ENCODE measurements at places on chromosomes 16 and 17.
A peak's percentile ranks its signal among the peaks of the same experiment; 100 is the strongest.

- no peak for DNase-seq
Observed at GRCh38 chr17:56083475-56083874, 69.8 kb upstream of the ANKFN1 start.

GRCh38 chr17:45953561-45953960 is 45.5 kb upstream of the STH start:
- no peak for DNase-seq

DNA sequence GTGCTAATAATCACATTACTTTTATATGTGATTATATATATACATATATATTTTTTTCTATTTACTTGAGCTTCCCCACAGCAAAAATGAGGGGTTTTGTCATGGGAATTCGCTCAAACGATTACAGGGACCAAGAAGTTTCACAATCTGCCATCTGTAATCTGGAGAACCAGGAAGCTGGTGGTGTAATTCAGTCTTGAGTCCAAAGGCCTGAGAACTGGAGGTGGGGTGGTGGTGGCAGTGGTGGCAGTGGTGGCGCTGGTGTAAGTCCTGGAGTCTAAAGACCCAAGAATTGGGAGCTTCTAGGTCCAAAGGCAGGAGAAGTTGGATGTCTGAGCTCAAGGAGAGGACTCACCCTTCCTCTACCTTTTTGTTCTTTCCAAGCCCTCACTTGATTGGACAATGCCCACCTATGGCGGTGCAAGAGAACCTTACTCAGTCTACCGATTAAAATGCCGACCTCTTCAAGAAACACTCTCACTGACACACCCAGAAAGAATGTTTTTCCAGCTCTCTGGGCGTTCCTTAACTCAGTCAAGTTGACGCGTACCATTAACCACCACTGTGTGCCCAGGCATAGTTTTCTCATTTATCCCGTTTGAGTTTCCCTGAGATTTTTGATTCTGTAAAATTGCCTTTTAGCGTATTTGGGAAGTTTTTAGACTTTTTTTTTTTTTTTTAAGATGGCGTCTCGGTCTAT is 31.9 kb downstream of the POLR2A start:
- no peak for DNase-seq

GRCh38 chr16:81440888-81441761 is 3.5 kb upstream of the CMIP start:
- DNase-seq: no peak

DNA sequence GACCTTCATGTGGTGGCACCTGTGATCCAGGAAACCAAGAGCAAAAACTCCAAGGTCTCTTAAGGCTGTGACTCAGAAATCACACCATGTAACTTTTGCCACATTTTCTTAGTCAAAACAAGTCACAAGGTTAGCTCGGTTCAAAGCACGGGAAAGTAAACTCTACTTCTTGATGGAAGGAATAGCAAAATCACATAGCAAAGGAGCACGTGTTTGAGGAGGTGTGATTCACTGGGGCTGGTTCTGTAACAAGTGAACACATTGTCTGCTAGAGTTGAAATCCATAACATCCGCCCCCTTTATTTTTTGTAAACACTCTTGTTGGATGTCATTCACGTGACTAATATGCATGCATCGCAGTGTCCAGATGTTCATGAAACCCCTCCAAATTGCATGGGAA is 415.0 kb upstream of the MAF start:
- no peak for DNase-seq

GRCh38 chr17:32693194-32693897 is 183.6 kb downstream of the MYO1D start:
- DNase-seq: no peak

DNA sequence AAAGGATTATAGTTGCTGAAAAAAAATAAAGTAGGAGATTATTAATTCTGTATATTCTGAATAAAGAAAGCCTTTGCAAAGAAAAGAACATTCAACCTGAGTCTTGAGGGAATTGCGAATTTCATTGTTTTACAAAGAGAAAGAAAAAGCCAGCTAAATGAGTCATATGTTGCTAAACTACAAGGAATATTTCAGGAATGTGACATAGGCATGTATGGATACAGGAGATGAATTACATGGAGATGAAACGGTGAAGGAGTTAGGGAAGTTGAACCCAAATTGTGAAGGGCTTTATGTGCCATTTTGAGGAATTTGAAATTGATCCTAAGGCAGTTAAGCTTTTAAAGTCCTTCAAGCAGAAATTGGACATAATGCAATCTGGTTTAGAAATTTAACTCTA is 177.3 kb upstream of the RBL2 start:
- no peak for DNase-seq

GRCh38 chr16:86257546-86257945 is 252.8 kb upstream of the FOXF1 start:
- DNase-seq: no peak

DNA sequence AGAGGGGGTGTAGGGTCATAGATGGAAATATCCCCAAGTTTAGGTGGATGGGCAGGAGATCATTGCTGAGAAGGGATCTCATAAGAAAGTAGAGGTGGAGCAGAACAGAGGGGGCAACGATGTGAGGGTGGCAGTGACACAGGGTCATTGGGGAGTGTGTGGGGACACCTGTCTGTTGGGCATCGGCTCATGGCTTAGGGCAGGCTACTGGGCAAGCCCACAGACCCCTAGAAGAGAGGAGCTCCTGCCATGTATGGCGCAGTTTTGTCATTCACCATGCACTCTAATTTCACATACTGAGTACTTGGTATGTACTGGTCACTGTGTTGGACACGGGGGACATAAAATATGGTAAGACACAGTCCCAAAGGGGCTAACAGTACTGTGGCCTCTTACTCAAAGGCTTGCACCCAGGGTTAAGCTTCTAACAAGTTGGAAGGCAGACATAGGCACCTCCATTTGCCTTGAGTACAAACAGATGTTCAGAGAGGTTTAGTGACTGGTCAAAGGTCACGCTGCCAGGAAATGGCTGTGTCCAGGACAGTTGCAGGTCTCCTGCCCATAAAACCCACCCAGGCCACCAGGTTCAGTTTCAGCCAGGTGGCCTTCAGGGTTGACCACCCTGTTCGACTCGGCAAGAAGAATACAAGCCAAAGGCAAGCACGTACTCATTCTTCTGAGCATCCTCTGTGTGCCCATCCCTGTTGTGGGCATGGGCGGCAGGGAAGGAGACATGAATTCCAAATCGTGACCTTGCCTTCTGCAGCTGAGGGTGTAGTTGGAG is 580.2 kb downstream of the KCNJ18 start:
- no peak for DNase-seq

DNA sequence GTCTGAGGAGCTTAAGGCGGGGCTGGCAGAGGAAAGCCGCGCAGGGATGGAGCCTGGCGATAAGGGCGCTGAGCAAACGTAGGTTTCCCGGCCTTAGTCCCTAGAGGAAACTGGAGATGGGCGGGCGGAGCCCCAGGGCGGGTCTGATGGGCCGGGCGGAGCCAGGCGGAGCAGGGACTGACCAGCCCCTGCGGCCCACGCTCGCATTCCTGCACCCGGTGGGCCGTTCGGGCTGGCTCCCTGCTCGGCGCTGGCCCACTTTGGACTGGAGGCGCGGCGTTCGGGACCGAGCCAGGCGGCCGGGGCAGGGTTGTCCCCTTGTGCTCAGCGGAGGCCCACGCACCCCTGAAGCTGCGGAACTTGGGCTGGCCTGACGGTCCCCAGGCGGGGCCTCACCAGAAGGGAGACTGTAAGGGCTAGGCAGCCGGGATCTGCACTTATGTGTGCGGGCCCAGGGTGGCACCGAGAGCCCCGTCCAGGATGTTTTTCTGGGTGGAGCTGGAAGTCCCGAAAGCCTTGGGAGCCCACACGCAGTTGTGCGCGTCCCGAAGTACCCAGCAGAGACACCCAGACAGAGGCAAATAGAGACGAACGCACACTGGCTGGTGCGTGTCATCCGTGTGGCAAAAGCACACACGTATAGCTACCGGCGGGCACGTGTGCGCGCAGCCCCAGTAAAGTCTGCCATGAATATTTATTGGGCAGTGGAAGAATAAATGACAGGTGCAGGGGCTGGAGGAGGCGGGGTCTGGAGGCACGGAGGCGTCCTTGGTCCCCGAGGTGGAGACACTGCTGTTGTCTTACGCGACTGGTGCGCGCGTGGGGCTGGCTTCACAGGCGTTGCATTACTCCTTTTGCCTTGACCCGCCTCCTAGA is 1.4 kb downstream of the PYDC1 start:
- DNase-seq: no peak

GRCh38 chr16:85033171-85033570 is 5.6 kb downstream of the KIAA0513 start:
- no peak for DNase-seq

DNA sequence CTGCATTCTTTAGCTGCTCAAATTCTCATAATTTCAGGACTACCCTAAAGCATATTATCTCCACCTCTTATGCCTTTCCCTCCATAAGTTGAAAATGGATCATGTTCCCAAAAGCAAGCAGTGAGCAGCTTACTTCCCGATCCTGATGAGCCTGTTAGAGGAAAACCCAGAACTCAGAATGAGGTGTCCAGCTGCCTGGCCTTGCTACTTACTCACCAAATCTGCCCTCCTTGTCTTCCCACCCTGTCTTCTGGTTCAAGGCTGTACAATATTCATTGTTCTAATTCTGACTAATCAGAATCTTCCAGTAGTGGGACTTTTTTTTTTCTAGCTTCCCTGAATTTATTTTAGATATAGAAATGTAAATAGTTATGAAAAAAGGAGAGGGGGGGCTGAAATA is 10.8 kb downstream of the LYRM1 start:
- no peak for DNase-seq

GRCh38 chr17:56030009-56030624 is 123.2 kb upstream of the ANKFN1 start:
- DNase-seq: no peak

DNA sequence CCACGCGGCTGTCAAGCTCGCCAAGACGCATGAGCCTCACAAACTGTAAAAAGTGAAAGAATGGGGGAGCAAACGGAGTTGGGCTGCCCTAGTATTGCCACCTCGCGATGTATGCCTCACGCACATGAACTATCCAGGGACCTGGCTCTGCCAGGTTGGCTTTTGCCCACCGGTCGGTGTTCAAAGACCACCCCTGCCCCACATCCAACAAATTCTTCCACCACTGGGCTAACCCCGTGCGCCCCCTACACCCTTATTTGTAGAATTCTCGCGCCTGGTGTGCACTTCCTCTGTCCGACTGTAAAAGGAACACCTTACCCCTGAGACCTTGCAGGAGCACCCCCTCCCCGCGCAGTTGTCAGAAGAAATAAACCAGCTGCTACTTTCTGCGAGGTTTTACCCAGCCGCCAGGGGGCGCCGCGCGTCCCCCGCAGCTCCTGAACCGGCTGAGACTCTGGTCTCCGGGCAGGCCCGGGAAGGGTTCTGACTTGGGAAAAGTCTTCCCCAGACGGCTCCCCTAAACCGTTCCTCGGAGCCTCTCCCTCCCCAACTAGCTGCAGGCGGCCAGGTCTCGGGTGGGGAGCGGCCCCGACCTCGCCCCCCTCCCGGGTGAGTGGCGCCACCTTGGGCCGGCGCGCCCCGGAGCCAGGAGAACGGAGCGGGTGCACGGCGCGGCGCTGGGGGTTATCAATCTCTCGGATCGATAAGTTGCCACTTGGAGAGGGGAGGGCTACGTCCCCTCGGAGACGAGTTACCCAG is 1.7 kb upstream of the ZNF423 start:
- peak; percentile 29 for DNase-seq

GRCh38 chr17:82388922-82389283 is 17.3 kb downstream of the UTS2R start:
- no peak for DNase-seq

DNA sequence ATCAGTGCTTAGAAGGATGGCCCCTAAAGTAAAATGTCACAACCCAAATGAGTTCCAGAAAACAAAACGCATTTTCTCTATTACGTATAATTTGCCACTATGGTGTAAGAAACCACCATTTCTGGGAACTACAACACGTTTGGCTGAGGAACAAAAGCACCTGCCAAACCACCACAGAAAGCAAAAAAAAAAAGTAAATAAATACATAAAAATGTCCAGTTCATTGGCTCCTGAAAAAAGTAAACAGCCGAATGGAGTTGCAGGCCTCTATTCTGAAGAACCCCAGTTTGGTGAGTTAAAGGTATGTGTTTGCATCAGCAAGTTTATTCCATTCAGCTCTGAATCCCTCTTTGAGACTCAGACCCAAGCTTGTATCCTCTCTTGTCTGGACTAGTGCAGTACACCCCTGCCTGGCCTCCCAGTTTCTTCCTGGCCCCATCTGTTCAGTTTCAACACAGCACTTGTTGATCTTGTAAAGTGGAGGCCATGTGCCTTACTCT is 36.9 kb downstream of the ERN1 start:
- DNase-seq: no peak

- DNase-seq: no peak
Observed at GRCh38 chr17:56577843-56578204, 15.7 kb upstream of the NOG start.

DNA sequence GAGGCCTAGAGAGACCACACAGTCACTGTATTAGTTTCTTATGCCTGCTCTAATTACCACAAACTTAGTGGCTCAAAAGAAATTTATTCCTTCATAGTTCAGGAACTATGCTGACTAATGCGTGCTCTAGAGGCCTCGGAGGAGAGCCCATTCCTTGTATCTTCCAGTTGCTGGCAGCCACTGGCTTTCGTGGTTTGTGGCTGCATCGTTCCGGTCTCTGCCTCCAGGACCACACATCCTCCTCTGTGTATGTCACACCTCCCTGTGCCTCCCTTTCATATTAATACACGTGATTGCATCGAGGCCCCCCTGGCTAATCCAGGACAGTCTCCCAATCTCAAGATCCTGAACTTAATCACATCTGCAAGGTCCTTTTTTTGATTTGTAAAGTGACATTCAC is 16.9 kb upstream of the MYLK3 start:
- DNase-seq: no peak

DNA sequence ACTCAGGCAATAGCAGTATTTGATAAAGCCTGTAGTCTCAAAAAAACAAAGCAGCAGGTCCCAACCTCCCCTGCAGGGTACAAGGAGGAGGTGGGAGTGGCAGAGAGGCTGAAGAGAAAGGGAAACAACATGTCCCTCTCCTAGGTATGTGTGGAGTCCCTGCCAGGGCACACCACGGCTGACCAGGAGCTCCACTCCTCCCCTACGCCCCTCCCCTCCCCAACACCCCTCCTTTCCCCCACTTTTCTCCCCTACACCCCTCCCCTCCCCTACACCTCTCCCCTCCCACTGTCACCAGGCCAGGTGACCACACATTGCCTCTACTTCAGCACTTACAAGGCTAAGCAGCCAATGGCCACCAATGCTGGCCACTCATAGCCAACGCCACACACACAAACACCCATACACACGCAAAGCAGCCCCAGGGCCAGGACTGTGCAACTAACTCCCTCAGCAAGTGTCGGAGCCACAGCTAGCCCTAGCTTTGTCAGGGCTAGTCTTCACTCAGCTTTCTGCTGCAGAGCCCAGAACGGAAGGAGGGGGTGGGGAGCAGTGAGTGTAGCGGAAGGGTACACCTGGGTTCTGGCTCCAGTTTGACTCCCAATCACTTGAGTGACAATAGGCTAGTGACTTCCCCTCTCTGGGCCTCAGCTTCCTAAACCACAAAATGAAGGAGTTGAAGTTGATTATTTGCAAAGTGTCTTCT is 8.2 kb downstream of the CAVIN1 start:
- peak; percentile 37 for DNase-seq

DNA sequence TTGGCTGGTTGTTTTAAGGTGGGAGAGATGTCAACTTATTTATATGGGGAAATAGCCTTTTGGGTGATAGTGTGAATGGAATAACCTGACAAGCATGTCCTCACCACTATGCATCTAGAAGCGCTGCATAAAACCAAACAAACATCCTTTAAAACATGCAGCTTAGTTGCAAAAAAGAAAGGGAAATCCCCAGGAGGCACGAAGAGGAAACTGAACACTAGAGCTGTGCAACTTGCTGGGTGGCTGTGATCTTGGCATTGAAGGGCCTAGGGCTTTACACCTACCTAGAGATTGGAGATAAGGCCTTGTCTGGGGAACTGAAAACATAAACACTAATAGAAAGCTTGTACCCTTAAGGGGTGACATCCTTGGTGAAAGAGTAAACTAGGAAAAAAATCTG is 7.3 kb downstream of the C16orf54 start:
- DNase-seq: no peak

Data from stimulated activated CD4-positive, alpha-beta T cell treated with anti-CD3 and anti-CD28 coated beads, Interleukin-2, amount 100 ng/mL, for 48 hours (primary cell).